ENCODE measurements at places on chromosomes 12 and 14.

GRCh38 chr12:42593874-42594273, 4.3 kb upstream of the PRICKLE1 start:
- DNase-seq, result no peak

DNA sequence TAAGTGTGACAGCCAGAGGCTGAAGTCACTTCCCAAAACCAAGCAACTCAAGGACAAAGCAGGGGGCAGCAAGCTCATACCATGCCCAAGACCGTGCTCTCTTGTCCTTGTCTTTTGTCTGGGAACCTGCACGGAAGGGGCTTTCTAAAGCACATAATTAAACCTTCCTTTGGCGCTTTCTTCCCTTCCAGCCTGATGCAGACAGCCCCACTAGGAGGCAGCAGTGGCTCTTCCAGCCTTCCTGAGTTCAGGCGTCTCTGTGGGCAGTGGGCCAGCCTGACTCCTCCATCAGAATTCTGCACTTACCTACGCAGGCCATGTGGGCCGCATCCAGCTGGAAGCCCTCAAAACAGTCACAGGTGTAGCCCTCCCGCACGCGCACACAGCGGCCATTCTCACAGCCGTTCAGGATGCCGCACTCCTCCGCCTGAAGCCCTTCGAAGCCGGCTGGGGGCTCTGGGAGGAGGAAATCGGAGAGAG, 7.6 kb downstream of the ISCA2 start:
- DNase-seq, result no peak

- no peak for DNase-seq
Observed at GRCh38 chr14:81516986-81517797, 16.5 kb downstream of the SEL1L start.

GRCh38 chr14:71175491-71175890, 268.2 kb downstream of the PCNX1 start:
- DNase-seq, result no peak

GRCh38 chr12:121364683-121365121, 12.5 kb upstream of the ANAPC5 start:
- no peak for DNase-seq

GRCh38 chr12:70590549-70591226, 46.5 kb downstream of the PTPRB start:
- DNase-seq, result no peak

DNA sequence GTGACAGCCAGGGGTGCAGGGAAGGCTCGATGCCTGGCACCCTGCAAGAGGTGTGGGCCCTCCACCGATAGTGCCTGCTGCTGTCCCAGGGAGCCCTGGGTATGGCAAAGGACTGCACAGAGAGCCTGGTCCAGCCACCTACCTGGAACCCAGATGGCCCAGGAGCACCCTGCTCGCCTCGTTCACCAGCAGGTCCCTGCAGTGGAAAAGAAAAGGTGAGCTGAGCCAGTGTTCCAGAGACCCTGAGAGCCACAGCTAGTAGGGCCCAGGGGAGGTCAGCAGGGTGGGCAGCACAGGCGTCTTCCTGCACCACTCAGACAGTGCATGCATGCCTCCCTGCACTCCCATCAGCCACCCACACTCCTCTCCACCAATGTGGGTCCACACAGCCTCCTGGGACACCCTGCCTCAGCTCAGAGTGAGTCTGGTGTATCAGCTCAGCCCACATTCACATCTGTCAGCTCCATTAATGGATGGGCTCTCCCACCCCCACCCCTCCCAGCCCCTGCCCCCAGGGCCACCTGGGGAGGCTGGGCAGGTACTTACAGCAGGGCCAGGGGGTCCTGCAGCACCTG, 20.2 kb downstream of the TMEM106C start:
- DNase-seq, result no peak

DNA sequence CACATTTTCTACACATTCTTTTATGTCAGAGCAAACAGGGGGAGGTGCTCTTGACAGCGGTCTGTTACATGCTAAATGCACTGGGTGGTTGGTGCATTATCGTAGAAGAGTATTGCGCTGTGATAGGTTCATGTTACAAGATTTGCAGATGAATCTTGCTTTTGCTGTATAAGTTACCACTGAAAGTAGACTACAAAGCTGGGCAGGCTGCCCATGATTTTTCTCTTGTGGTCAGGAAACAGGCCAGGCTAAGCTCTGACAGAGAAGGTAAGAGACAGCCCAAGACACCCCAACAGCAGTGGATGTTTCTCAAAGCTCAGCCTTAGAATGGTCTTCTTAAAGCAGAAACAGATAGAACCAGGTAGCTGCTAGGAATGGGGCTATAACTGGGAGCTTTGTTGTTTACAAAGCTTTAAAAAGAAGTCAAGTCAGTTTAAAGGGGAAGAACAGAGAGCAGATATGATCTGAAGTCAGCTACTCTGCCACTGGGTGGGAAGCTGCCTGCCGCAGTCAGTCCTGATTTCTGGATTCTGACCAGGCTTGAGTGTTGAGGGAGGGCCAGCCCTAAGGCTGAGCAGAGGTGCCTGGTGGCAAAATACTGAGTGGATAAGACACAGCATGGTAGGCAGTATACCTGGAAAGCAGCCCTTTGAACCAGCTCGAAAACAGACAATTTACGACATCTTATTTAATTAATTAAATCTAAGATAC, 9.4 kb downstream of the KCNA1 start:
- no peak for DNase-seq

GRCh38 chr14:22476005-22476751, 112.8 kb downstream of the DAD1 start:
- DNase-seq, result no peak

DNA sequence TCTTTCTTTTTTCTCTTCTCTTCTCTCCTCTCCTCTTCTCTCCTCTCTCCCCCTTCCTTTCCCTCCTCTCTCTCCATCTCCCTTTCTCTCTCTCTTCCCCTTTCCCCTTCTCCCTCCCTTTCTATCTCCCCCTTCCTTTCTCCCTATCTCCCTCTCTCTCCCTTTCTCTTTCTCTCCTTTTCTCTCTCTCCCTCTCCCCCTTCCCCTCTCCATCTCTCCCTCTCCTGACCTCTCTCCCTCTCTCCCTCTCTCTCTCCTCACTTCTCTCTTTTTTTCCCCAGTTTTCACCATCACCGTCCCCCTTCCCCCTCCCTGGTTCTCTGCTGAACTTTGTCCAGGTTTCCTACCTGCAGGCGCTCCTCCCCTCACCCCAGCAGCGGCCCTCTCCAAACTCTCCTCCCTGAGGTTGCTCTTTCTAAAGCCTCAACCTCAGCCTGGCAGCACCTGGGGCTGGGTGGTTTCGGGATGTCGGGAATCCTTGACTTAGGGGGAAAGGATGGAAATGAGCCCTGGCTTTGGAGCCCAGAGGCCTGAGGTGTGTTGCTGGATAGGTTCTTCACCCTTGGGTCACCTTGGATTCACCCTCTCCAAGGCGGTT, 14.7 kb upstream of the TBX3 start:
- DNase-seq, result no peak

DNA sequence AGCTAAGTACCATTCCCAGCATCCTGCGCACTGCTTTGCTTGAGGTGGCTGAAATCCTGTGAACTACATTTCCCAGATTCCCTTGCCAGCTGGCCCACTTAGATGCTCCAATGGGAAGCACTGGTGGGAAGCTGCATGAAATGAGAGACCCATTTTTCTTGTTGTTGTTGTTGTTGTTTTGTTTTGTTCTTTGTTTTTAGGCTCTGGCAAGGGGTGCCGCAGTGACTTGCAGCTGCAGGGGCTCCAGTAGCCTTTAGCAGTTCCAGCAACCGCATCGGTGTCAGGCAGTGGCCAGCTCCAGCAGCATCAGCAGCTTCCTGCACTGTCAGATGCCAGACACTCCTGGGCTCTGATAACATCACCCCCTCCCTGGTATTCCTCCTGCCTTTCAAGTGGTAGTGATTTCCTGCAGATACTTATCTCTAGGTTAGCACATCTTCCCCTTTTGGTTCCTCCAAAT, 8.8 kb upstream of the EGLN3 start:
- DNase-seq, result no peak

- no peak for DNase-seq
Observed at GRCh38 chr12:82721726-82722125, 35.0 kb downstream of the TMTC2 start.

DNA sequence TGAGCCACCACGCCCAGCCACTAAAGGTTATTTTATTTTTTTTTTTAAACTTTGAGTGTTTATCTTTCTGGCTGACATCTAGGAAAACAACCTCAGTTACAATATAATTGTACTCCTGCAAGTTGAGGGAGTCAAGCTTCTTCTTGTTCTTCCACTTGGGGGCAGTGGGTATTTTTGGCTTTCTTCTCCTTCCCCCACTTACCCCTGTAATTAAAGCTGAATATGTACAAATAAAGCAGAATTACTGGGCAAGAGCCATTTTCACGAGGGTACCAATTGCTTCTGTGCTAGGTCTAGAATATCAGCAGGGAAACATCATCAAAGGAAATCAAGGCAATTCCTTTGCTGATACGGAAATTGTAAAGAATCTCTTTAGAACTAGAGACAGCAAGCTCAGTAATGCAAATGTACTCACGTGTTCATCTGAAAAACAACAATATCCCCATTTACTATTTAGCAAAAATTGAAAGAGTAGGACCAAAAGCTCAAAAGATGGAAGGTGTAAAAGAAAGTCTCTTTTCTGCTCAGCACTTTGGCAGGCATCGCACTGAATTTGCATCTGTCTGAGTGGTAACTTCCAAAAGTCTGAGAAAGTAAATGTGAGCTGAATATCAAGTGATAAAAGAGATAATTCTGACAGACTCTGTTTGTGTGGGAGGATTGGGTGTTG, 72.8 kb downstream of the TAOK3 start:
- DNase-seq, result no peak

DNA sequence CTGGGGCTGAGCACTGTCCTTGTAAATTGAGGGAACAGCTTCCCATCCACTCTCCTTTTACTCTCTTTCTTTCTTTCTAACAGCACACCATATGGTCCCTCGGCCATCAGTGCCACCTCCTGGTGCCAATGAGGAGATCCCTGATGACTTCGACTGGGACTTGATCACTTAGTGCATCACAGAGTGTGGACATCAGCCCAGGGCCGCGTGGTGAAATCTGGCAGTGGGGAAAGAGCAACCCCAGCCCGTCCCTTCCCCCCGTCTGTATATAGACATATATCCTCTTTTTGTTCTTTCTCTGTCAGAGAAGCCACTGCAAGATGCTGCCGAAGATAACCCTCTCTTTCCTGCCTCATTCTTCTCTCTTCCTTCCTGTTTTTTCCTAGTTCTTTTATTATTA, 13.5 kb downstream of the C3AR1 start:
- DNase-seq, result no peak

DNA sequence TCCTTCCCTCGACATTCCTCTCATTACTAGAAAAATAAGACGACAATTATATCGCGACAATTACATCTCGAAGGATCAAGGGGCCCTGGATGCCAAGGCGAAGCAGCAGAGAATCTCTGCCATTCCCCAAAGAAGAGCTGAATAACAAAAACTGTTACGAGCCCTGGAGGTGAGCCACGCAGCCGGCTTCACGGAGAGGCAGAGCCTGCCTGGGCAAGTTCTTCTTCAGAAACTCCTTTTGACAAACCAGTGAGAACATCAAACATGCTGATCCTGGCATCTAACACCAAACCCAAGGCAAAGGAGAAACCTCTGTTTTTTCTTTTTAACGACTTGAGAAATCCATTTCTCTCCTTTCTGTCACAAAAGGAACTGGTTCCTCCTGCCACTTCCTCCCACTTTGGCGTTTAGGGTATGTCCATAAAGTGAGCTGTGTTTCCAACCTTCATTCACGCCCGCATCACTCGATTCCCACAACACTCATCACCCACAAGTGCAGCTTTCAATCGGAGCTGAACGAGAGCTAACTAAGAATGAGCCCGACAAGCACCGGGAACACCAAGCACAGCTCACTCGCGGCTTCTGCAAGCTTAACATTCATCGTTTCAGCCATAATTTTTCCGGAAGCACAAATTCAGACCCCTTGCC, 21.5 kb downstream of the CCDC88C start:
- no peak for DNase-seq

- DNase-seq, result no peak
Observed at GRCh38 chr12:94761559-94761958, 111.2 kb upstream of the TMCC3 start.

- no peak for DNase-seq
Observed at GRCh38 chr14:102056694-102057442, 30.0 kb downstream of the HSP90AA1 start.

DNA sequence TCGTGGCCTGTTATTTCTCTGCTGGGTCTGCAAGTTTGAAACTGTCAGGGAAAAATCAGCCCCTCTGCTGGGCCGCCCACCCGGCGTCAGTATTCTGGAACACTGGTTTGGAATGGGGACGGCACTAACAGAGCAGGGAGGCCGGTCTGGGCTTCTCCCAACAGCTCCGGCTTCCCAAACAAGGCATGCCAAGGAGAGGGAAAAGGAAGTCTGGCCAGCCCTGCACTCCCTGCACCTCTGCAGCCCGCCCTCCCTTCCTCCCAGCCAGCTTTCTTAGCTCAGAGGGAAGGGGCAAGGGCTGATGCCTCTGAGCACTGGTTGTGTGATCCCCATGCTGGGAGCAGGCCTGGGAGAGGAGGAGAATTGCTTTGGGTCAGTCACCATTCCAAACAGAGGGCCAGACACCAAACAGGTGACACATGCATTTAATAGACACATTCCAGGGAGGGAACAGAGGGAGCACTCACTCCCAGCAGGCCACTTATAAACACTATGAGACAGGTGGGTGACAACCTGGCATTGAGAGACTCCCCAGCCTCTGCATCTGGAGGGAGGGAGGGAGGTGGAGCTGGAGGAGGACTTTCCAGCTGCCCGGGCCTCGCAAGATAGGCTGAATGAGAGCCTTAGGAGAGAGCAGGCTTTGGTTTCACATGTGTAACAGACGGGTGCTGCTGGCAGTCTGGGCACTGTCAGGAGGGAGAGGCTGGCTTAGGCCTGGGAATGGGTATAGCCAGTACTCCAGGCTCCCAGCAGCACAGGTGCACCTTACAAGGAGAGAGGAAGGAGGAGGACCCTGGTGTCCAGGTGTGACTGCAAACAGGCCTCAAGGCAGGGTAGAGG, 10.3 kb downstream of the KRT75 start:
- DNase-seq, result no peak

- no peak for DNase-seq
Observed at GRCh38 chr12:19826980-19827550, 387.8 kb downstream of the AEBP2 start.

DNA sequence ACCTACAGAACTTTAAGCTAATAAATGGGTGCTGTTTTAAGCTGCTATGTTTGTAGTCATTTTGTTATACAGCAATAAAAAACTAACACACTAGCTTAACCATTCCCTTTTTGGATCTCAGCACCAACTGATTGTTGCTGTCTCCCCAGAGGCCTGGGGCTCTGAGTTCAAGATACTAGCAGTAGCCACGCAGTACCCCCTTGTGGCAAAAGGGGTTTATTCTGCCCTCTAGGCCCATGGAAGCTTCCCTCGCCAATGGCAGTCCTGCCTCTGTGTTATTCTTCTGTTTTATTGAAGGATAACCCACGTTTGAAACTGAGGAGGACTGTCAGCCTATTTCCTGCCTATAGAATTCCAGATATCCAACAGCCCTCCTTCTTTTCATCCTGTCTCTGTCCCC, 455.3 kb upstream of the ATP2B1 start:
- DNase-seq, result no peak

- no peak for DNase-seq
Observed at GRCh38 chr12:3416670-3417069, 74.3 kb upstream of the PRMT8 start.

GRCh38 chr12:106249411-106250135, 1.8 kb upstream of the CKAP4 start:
- no peak for DNase-seq

Data from NCI-H2081 treated with DMSO at 0.1 percent for 48 hours (cell line).